GM12892 (cell line): ENCODE measurements at places on chromosomes 1 and 21.

DNA sequence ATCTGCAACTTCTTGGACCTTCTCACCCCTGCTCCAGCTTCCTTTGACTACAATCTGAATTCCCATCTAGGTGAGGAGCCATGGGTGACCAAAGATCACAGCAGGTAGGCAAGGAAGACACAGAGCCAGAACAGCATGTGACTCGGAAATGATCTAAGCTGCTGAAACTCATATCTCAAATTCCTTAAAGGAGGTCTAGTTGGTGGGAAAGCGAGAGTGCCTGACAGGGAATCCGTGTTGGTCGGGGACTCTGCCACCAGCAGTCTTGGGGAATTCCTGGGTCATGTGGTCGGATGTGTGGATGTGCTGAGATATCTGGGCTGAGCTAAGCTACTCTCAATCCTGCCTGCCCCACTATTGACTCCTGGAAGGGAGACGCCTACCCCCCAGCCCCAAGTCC, 3.2 kb upstream of the NUAK2 start:
- DNase-seq, result no peak

GRCh38 chr1:162056043-162056442, 13.4 kb upstream of the NOS1AP start:
- DNase-seq, result peak; percentile 19

GRCh38 chr1:55212349-55213150, 2.6 kb downstream of the USP24 start:
- DNase-seq, result no peak

- DNase-seq, result no peak
Observed at GRCh38 chr1:246815693-246816270, 91.6 kb downstream of the SCCPDH start.

- DNase-seq, result no peak
Observed at GRCh38 chr1:238648751-238649150, 737.6 kb upstream of the CHRM3 start.

- DNase-seq, result no peak
Observed at GRCh38 chr1:248900637-248901036, 5.4 kb upstream of the PGBD2 start.

DNA sequence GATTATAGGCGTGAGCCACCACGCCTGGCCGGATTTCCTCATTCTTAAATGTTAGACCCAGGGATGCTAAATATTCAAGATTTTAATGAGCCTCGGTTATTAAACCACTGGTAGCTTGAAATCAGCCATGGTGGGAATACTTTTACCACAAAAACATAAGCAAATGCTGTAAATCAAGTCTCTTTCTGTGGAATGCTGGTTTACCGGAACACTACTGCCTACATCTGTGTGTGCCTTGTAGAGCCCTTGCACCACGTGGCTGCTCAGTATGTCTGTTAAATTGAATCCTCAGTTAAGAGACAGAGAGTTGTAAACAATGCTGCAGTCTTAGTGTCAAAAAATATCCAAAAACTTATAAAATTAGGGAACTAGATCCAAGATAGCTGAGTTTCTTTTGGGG, 26.8 kb upstream of the CNN3 start:
- DNase-seq, result no peak

DNA sequence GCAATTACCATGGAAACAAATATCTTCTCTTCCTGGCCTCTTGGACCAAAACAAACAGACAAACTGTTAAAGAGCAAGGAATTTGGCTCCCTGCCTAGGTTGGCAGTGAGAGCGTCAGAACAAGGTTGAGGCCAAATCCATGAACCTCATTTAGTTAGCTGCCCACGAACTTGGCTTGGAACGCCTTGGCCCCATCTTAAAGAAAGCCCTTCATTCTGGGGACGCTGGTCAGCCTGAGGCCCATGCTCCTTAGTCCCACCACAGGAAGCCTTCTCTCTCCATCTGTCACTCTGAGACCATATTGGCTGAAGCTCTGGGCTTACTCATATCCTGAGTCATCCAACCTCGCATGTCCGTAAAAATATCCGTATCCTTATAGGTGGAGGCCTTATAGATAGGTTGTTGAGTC, 62.4 kb upstream of the DIRAS3 start:
- DNase-seq, result no peak

DNA sequence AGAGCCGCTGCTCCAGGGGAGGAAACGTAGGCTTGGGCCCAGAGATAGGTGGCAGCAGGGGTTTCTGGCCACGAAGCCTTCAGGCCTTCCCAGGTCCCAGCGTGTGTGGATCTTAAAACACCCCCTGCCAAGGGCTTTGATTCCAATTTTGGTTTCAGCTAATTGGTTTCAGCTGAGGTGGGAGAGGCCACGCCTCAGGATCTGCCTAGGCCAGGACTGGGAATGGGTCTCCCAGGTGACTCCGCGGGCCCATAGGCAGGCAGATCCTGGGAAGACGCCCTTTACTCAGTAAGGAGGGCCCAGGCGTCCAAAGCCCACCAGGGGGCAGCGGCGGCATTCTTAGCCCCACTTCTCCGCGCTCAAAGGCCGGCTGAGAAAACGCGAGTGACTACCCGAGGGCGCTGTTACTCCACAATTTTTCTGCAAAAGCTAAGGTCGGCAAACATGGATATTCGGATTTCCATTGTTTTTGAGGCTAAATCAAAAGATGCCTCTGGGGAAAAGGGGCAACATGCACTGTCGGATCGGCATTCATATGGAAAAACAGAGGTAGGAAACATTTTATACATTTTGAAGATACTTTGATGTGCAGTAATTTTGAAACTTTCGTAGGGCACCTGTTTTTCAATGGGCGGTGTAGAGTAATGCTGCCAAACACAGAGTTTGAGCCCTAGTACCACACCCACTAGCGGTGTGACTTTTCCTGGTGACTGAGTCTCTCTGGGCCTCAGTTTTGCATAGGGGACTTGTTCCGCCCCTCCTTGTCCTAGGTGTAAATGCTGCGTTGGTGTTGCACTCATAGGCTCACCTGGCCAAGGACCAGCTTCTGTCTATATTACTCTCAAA, 31.8 kb upstream of the BCL10 start:
- DNase-seq, result peak; percentile 31

- DNase-seq, result no peak
Observed at GRCh38 chr1:10502206-10502605, 27.5 kb downstream of the PEX14 start.

- DNase-seq, result no peak
Observed at GRCh38 chr1:35850051-35850450, 33.0 kb upstream of the AGO1 start.

- no peak for DNase-seq
Observed at GRCh38 chr1:205438213-205439158, 16.6 kb upstream of the LEMD1 start.

GRCh38 chr1:36326499-36326898, 3.1 kb upstream of the EVA1B start:
- no peak for DNase-seq

GRCh38 chr1:112067989-112068388, 78.5 kb upstream of the KCND3 start:
- no peak for DNase-seq

DNA sequence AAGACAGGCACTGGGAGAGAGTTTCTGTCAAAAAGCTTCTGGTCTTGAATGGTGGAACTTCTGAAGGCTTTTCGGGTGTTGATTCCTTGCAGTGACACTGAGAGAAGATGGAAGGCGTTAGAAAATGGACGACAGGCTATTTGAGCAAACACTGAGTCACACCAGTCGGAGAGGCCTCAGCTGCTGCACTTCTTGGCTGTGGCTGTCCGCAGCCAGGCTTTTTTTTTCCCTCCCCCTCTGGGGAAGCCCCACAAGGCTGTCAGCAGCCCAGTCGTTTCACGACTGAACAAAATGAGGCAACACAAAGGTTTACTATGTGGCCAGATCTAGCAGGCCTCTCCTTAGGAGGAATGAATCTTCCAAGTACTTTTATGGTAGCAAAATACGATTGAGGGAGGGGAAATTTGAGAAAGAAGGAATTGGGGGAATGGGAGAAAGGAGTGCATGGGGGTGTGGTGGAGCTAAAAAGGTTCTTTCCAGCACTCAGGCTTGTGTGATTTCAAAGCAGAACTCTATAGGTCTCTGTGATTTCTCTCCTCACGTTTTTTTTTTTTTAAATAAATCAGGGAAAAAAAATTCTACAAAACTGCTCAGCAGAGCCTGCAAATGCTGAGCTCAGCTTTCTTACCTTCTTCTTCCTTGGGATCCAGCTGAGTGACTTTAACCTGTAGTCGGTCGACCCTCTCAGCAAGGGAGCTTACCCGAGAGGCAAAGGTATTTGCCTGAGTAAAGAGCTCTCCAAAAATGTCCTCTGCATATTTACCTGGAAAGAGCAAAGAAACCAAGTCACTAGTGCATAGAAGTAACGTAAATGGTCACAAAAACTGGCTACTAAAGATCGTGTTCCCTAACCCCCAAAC, 26.1 kb downstream of the GPR3 start:
- peak; percentile 55 for DNase-seq

- peak; percentile 53 for DNase-seq
Observed at GRCh38 chr1:44237721-44238457, 24.6 kb downstream of the DMAP1 start.

GRCh38 chr21:30478004-30478403, 2.2 kb downstream of the KRTAP19-1 start:
- DNase-seq, result no peak

- no peak for DNase-seq
Observed at GRCh38 chr1:8476006-8476405, 158.1 kb downstream of the SLC45A1 start.

GRCh38 chr1:223617323-223618070, 48.0 kb downstream of the CAPN8 start:
- DNase-seq, result no peak

- DNase-seq, result no peak
Observed at GRCh38 chr1:181424786-181425403, 58.4 kb upstream of the CACNA1E start.

- DNase-seq, result no peak
Observed at GRCh38 chr1:72649211-72649888, 367.0 kb upstream of the NEGR1 start.

- DNase-seq, result no peak
Observed at GRCh38 chr1:63848733-63849132, 74.9 kb downstream of the ROR1 start.

GRCh38 chr1:118947003-118947765, 41.0 kb downstream of the TBX15 start:
- no peak for DNase-seq

DNA sequence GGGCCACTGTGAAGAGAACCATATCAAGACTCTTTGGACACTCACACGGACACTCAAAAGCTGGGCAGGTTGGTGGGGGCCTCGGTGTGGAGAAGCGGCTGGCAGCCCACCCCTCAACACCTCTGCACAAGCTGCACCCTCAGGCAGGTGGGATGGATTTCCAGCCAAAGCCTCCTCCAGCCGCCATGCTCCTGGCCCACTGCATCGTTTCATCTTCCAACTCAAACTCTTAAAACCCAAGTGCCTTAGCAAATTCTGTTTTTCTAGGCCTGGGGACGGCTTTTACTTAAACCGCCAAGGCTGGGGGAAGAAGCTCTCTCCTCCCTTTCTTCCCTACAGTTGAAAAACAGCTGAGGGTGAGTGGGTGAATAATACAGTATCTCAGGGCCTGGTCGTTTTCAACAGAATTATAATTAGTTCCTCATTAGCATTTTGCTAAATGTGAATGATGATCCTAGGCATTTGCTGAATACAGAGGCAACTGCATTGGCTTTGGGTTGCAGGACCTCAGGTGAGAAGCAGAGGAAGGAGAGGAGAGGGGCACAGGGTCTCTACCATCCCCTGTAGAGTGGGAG, 36.3 kb upstream of the TDRD10 start:
- DNase-seq, result no peak

- no peak for DNase-seq
Observed at GRCh38 chr1:22257290-22258275, 114.7 kb upstream of the WNT4 start.

GRCh38 chr1:46133181-46133658, 791 bp upstream of the PIK3R3 start:
- DNase-seq, result peak; percentile 61

- no peak for DNase-seq
Observed at GRCh38 chr1:210695026-210695425, 366.3 kb downstream of the HHAT start.

GRCh38 chr21:44686000-44686781, 4.2 kb upstream of the KRTAP12-1 start:
- DNase-seq, result no peak

DNA sequence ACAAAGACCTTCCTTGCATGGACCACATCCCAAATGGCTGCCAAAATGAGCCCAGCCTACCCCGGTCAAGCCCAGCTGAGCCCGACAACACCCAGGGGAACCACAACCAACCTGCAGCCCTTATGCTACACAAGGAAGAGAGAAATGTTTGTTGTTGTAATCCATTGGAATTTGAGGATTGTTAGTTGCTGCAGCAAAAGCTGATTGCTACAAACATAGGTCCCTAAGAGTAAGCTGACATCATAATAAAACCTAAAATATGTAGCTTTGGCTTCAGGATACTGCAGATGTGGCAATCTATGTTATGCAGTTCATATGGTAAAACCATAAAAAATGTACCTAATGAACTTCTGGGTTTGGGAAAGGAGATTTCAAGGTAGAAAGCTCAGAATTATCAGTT, 65.5 kb upstream of the DNAH14 start:
- no peak for DNase-seq

- no peak for DNase-seq
Observed at GRCh38 chr1:228236744-228237143, 28.9 kb downstream of the OBSCN start.

GRCh38 chr1:116273042-116273783, 99.8 kb upstream of the ATP1A1 start:
- no peak for DNase-seq

GRCh38 chr1:117964290-117965038, 34.9 kb downstream of the WDR3 start:
- DNase-seq, result no peak

GRCh38 chr1:32316903-32317277, 19.1 kb downstream of the MARCKSL1 start:
- no peak for DNase-seq

- no peak for DNase-seq
Observed at GRCh38 chr1:236433819-236434315, 39.8 kb downstream of the EDARADD start.

- DNase-seq, result no peak
Observed at GRCh38 chr1:214541693-214542092, 9.7 kb downstream of the PTPN14 start.

DNA sequence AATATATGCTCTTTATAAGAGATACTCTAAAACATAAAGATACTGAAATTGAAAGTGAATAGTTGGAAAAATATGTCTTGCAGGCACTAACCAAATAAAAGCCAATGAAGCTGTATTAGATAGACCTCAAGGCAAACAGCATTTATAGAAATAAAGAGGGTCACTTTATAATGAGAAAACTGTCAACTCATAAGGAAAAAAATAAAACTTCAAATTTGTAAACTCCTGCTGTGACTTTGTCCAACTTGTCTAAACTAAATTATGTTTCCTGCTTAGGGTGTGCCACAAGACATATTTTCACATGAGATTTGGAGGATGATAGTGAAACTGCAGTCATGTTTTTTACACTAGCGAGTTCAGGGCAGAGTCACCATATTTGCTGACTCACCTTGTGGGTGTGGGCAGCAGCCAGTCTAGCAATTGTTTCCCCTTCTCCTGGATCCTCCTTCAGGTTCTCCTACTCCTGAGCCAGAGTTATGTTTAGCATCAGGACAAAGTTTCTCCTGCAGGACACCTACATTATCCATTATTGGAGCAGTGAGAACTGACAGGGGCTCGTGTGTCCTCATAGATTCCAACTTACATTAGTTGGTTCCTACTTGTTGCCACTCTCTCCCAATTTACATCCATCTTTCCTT, 43.8 kb downstream of the CD53 start:
- DNase-seq, result peak; percentile 11
